ENCODE measurements at places on chromosomes 2 and 18. TPM values are rescaled to one million over a fixed set of nuclear protein-coding genes. Genes with fewer than 3 reads are reported as not detected.

GRCh38 chr2:172974762-172975161 lies 100.9 kb upstream of the MAP3K20 start:
- H3K27ac ChIP-seq: no peak overlapping the region
- no peak for DNase-seq
- H3K36me3 ChIP-seq: no peaks in the 10 kb centered on the region
- H3K4me3 ChIP-seq: no peak overlapping the region
- peaks cover 15% of the 10 kb centered on the region for H3K4me1 ChIP-seq

The DUSP19 gene
- 1.4 TPM for total RNA-seq

GRCh38 chr18:9290156-9290555 lies 44.4 kb upstream of the TWSG1 start:
- H3K27ac ChIP-seq: no peak overlapping the region
- no peak for DNase-seq
- no peaks in the 10 kb centered on the region for H3K27me3 ChIP-seq
- no peak overlapping the region for H3K4me3 ChIP-seq

The CFAP53 gene
- not detected for total RNA-seq

DNA sequence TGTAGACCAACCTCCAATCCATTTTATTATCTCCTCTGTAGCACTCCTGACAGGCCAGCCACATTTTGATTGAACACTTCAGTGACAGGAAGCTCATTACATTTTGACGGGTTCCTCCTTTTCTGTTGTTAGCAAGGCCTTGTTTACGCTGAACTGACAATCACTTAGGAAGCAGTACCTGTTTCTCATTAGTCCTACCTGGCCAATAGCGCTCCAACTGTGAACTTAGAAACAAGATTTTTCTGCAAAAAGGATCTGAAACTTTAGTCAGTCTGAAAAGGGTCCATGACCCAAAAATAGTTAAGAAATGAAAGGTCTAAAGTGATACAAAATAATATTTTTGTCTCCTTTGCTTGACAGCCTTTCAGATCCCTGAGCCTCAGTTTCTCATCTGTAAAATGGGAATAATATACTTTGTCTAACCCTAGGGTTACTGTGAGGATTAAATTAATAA lies 119.6 kb upstream of the MSTN start:
- no peaks in the 10 kb centered on the region for H3K27me3 ChIP-seq
- H3K4me1 ChIP-seq: peaks cover 17% of the 10 kb centered on the region
- no peak overlapping the region for H3K27ac ChIP-seq
- H3K4me3 ChIP-seq: no peak overlapping the region
- no peaks in the 10 kb centered on the region for H3K36me3 ChIP-seq

- peaks cover 35% of the 10 kb centered on the region for H3K4me1 ChIP-seq
- H3K4me3 ChIP-seq: no peak overlapping the region
- no peaks in the 10 kb centered on the region for H3K27me3 ChIP-seq
- H3K27ac ChIP-seq: no peak overlapping the region
- no peaks in the 10 kb centered on the region for H3K36me3 ChIP-seq
These were observed 92.3 kb downstream of the STK39 start for GRCh38 chr2:168155046-168155445.

GRCh38 chr2:147500819-147501395 lies 343.9 kb upstream of the ACVR2A start:
- DNase-seq: no peak
- no peak overlapping the region for H3K4me3 ChIP-seq
- no peaks in the 10 kb centered on the region for H3K36me3 ChIP-seq
- H3K4me1 ChIP-seq: no peaks in the 10 kb centered on the region
- no peak overlapping the region for H3K27ac ChIP-seq
- no peaks in the 10 kb centered on the region for H3K27me3 ChIP-seq

The SERPINB7 gene
- total RNA-seq: 58.2 TPM

The CTAGE1 gene
- total RNA-seq: not detected

GRCh38 chr2:235774153-235774870 lies 280.5 kb downstream of the AGAP1 start:
- peaks cover 3% of the 10 kb centered on the region for H3K36me3 ChIP-seq
- DNase-seq: no peak
- H3K4me1 ChIP-seq: peaks cover 4% of the 10 kb centered on the region
- H3K27ac ChIP-seq: no peak overlapping the region
- H3K27me3 ChIP-seq: no peaks in the 10 kb centered on the region

DNA sequence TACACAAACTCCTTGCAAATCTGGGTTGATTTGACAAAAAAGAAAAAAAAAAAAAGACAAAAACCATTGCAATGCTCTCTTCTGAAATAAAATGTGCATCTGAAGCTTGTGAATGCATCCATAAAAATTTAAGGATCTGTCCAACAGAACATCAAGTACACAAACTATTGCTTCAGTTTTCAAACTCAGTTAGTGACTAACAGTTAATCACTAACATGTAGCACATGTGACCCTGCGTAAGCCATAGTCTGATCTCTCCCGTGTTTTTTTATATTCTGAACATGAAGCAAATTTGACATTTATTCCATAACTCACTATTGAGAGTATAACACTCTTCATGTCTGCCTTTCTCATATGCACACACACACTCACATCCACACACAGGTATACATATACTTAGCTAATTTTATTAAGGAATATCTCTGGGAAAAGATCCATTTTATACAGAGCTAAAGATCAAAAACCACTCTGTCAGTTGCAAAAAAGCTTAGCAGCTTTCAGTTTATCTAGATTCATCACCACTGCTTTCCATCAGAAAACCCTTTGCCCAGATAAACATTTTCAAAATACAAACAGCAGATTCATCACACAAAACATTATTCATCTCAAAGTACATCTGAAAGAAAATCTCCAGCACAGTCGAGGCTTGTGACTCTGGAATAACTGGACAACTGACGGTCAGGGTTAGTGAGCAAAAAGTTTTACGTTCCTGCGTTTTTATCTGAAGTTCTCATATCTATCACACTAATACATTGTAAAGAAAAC lies 1000.4 kb upstream of the ACVR2A start:
- H3K4me1 ChIP-seq: no peaks in the 10 kb centered on the region
- no peaks in the 10 kb centered on the region for H3K27me3 ChIP-seq
- no peak overlapping the region for H3K4me3 ChIP-seq
- no peaks in the 10 kb centered on the region for H3K36me3 ChIP-seq
- no peak for DNase-seq
- H3K27ac ChIP-seq: peak overlapping the region; percentile 54

The GCA gene
- total RNA-seq: 16.3 TPM

The CYTIP gene
- 6.8 TPM for total RNA-seq

DNA sequence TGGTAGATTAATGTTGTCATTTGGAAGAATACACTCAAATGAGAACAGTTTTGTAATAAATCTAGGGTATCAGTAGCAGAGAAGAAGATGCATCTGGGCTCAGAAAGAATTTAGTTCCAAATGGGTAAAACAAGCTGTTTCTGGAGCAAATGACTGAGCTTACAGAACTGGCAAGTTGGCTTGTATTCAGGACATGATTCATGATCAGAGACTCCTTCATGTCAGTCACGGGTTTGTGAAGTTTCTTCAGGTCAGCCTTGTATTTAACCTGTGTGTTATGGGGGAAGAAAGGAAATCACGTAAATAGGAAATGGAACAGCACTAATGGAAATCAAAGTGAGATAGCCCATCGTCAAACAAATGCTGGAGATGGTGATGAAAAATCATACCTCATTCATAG lies 109.1 kb downstream of the RIF1 start:
- H3K4me3 ChIP-seq: no peak overlapping the region
- H3K36me3 ChIP-seq: no peaks in the 10 kb centered on the region
- H3K4me1 ChIP-seq: no peaks in the 10 kb centered on the region
- no peaks in the 10 kb centered on the region for H3K27me3 ChIP-seq
- no peak overlapping the region for H3K27ac ChIP-seq

DNA sequence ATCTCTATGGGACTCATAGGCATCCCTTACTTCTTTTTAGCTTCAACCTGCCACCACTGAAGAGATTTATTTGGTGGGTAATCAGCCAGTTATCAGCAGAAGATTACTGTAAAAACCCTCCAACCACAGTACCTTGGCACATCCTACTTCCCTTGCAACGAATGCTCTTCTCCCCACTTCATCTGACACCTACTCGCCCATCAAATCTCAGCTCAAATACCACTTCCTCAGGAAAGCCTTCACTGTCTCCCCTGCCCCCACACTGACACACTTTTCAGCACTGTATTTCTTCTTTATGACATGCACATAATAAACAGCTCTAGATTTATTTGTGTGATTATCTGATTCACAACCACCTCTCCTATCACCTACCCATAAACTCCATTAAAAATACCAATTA lies 3.1 kb downstream of the KDSR start:
- H3K27me3 ChIP-seq: no peaks in the 10 kb centered on the region
- no peak overlapping the region for H3K27ac ChIP-seq
- no peak overlapping the region for H3K4me3 ChIP-seq
- H3K4me1 ChIP-seq: peaks cover 29% of the 10 kb centered on the region
- H3K36me3 ChIP-seq: peaks cover 34% of the 10 kb centered on the region
- no peak for DNase-seq

DNA sequence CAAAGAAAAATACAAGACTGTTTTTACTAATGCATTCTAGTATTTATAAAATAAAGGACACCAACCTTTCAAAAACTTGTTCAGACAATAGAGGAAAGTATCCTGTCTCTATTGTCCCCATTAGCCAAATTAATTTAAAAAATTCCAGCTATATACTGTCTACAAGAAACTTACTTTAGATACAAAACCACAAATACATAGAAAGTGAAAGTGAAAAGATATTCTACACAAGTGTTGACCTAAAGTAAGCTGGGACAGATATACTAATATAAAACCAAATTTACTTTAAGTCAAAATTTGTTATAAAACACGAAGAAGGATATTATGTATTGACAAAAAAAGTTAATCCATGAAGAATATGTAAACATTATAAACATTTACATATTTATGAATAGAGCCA lies 893.3 kb upstream of the TMEFF2 start:
- H3K27me3 ChIP-seq: no peaks in the 10 kb centered on the region
- H3K36me3 ChIP-seq: no peaks in the 10 kb centered on the region
- no peak for DNase-seq
- H3K4me3 ChIP-seq: no peak overlapping the region
- no peaks in the 10 kb centered on the region for H3K4me1 ChIP-seq

The ATP8B1 gene
- 26.6 TPM for total RNA-seq

DNA sequence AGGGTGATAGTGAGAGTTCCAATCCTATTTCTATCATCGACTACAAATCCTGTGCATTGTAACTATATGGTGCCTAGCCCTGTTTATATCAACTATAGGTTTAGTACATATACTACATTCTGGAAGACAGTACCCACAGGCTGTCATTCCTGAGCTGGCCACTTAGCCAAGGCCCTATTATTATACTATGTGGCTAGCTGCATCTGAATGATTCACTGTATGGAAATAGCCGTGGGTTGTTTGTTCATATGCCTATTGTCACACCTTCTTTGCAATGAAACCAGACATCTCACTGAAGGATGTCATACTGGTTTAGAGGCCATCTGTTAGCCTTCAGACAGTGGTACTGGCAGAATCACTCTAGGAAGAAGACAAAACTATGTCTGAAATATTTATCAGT lies 62.3 kb upstream of the FSIP2 start:
- H3K4me1 ChIP-seq: no peaks in the 10 kb centered on the region
- no peaks in the 10 kb centered on the region for H3K36me3 ChIP-seq
- no peaks in the 10 kb centered on the region for H3K27me3 ChIP-seq
- H3K4me3 ChIP-seq: no peak overlapping the region
- no peak for DNase-seq

- no peak for DNase-seq
- H3K4me1 ChIP-seq: peaks cover 22% of the 10 kb centered on the region
- peaks cover 28% of the 10 kb centered on the region for H3K36me3 ChIP-seq
- no peak overlapping the region for H3K27ac ChIP-seq
These were observed 131.9 kb downstream of the MAP4K4 start for GRCh38 chr2:101829429-101829828.

The CHST9 gene
- total RNA-seq: 0.08 TPM

The SCG2 gene
- total RNA-seq: not detected

The SMAD2 gene
- total RNA-seq: 47.5 TPM

GRCh38 chr2:152054593-152054992 lies 44.3 kb downstream of the CACNB4 start:
- no peak overlapping the region for H3K27ac ChIP-seq
- H3K27me3 ChIP-seq: no peaks in the 10 kb centered on the region
- H3K4me1 ChIP-seq: no peaks in the 10 kb centered on the region
- no peak overlapping the region for H3K4me3 ChIP-seq
- H3K36me3 ChIP-seq: no peaks in the 10 kb centered on the region

DNA sequence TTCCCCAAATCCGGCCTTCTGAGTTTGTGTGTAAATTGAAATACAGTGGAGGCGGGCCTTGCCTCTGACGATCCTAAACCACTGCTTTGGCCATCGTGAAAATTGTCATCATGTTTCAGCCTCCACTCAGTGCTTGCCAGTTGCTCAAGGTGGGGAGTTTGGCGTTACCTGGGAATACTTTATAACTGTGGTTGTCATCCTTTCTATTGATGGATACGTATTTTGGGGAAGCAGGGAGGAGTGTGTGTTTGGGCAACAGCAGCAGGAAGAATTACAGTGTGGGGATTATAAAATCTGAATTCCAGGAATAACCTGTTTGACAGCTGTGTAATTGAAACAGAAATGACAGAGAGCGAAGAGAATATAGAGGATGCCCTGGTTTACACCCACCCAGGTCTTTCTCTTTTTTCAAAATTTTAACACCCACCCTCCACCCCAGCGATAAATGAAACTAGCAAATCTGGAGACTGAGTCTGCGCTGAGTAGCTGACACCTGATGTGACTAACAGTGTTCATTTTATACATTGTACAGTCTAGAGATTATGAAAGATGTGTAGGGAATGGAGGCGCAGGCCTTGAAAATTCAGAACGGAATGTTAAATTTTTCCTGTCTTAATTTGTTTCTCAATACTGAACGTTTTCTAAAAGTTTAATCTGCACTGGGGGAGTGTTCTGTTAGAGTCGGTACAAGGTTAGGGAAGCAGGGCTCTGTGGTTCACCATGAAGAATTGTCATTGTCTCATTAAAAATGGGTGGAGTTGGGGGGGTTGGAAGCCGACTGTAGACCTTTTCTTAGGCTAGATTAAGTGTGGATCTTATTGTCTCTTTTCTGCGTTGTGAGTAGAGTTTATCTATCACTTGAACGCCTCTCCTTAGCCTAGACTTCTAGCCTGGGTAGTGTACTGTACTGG lies 1.6 kb downstream of the MAP4K4 start:
- peaks cover 39% of the 10 kb centered on the region for H3K4me1 ChIP-seq
- no peaks in the 10 kb centered on the region for H3K27me3 ChIP-seq
- DNase-seq: no peak
- H3K4me3 ChIP-seq: peak overlapping the region; percentile 72
- peak overlapping the region; percentile 75 for H3K27ac ChIP-seq

- H3K27me3 ChIP-seq: no peaks in the 10 kb centered on the region
- DNase-seq: peak; percentile 87
- peak overlapping the region; percentile 88 for H3K27ac ChIP-seq
- peaks cover 9% of the 10 kb centered on the region for H3K36me3 ChIP-seq
- peaks cover 69% of the 10 kb centered on the region for H3K4me1 ChIP-seq
These were observed 95.4 kb downstream of the CABLES1 start for GRCh38 chr18:23230686-23231085.

DNA sequence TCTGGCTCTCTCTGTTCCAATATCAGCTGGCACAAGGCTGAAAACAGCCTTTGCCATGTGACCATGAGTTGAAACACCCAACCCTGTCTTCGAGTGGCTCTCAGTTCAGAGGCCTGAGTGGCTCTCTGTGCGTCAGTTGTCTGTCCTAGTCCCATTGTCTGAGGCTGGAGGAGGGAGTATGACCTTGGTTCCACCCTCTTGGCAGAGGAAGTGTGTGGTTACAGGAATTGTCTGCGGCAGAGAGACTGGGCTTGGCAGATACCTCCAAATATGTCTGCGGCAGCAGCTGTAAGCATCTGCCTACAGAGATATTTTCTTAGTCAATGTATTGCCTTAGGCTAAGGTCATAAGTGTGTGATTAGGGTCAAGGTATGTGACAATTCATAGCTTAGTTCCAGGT lies 32.6 kb downstream of the CNGA3 start:
- H3K27me3 ChIP-seq: peaks cover 18% of the 10 kb centered on the region
- no peaks in the 10 kb centered on the region for H3K36me3 ChIP-seq
- H3K4me1 ChIP-seq: peaks cover 13% of the 10 kb centered on the region
- H3K27ac ChIP-seq: no peak overlapping the region
- DNase-seq: no peak
- H3K4me3 ChIP-seq: no peak overlapping the region

The EEF1B2 gene
- 237 TPM for total RNA-seq
